ENCODE measurements at places on chromosomes 12 and 14. TPM values are rescaled to one million over a fixed set of nuclear protein-coding genes. Genes with fewer than 3 reads are reported as not detected.

NOVA1 gene
- total RNA-seq = 2.2 TPM

DNA sequence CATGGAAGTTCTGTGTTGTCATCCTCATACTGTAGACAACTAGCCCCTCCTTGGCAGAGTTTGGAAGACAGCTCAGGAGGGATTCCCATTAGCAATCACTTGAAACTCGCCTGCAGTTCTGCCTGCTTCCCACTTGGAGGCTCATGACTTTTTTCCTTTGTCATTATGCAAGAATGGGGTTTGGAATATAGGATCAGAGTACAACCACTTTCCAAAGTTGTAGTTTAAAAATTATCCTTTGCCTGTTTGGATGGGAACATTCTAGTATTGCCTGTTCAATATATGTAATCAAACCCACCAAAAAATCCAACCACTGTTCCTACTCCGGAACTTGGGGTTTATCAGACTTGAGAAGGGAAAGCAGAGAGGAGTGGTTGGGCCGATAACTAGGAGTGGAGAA, 2.1 kb upstream of the GPD1 start:
- DNase-seq = peak; percentile 48

KCNK13 gene
- total RNA-seq = not detected

FOXG1 gene
- 4.8 TPM for total RNA-seq

SERPINA6 gene
- total RNA-seq = 0.82 TPM

Measured in H4 (cell line).